CD4-positive, alpha-beta T cell (primary cell): ENCODE measurements at places on chromosomes 7 and 10.

DNA sequence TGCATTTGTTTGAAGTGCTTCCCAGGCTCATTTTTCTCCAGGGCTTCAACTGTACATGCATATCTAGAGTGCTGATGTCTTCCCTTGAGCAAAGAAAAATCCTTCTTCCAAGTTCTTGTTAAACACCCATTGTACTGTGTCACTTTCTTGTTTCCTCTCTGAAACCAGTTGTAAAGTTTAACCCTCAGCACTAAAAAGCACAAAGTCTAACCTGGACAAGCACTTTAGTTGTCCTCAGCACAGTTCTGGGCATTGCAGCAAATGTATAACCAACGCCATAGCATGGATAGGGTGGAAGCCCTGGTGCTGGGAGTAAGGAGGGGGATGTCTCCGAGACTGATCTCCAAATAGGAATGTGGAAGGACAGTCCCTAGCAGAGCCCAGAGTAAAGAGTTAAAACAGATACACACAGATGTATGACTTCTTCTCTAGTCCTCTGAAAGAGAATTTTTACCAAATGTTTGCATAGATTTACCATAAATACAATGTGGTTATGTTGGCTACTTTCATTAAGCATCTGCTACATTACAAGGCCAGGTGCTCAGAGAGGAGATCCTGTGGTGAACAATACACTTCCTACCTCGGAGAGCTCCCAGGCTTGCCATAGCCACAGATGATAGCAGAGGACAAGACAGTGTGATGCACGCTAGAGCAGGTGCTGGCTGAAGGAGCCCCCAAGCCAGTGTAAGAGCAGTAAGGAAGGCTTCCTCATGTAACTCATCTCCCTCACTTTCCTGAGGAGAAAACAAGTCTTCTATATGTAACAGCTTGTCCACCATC, 57.0 kb downstream of the DNAJC12 start:
- DNase-seq = no peak

GRCh38 chr10:132064771-132065437, 842 bp upstream of the JAKMIP3 start:
- DNase-seq = no peak

- no peak for DNase-seq
These were observed 315.9 kb upstream of the LRRN3 start for GRCh38 chr7:110775046-110775445.

DNA sequence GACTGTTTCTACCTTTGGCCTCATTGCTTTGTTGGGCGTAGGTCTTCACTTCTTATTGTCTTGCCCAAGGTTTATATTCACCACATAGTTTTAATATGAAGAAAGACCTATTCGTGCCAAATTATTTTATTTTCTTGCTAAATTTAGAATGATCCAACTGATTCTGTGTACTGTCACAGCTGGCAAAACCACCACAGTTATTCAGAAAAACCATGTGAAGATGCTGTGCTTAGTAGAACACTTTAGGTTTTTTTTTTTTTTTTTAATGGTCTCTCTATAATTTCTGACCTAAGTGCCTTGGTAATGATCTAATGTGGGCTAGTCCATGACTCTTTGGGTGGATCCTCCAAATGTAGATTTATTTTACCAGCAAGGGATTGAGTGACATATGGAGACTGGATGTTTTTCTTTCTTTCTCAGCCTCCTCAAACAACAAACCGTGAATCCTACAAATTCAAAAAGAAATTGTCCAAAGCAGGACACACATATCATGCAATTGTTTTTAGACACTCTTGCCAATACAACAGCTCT, 243.8 kb downstream of the DYNC1I1 start:
- no peak for DNase-seq

- no peak for DNase-seq
These were observed 24.3 kb downstream of the GARS1 start for GRCh38 chr7:30618961-30619360.
